ENCODE measurements at places on chromosomes 5 and 9.

DNA sequence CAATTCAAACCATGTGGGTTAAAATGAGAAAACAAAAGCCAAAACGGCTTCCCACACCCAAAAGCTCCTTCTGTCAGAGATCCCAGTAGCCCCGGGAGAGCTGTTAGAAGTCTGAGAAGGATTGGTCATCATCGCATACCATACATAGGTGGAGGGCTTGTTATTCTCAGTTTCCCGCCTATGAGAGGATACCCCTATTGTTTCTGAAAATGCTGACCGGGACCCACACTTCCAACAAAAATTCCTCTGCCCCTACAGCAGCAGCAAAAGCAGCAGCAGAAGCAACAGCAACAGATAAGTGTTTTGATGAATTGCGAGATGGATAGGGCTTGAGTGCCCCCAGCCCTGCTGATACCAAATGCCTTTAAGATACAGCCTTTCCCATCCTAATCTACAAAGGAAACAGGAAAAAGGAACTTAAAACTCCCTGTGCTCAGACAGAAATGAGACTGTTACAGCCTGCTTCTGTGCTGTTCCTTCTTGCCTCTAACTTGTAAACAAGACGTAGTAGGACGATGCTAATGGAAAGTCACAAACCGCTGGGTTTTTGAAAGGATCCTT, at the start of gene TEK:
TSS of gene TEK (plus strand) at position 245 of the 561 bp plus-strand sequence. CDS start 366 bp downstream, outside the sequence.
- DNase-seq = no peak

DNA sequence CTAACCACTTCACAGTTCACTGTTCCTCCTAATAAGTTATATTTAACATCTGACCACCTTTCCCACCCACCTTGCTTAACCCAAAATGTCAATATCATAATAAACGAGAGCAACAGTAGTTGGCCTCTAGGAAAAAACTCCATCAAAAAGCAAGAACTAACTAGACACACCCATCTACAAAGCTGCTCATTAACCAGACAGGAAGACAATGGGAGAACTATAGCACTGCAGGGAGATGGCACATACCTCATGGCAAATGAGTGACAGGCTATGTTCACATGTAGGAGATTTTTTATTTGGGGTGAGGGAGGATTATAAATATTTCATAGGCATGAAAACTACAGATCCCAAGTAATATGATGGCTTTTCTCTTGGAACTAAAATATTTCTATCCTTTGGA, 23.6 kb upstream of the CDK5RAP2 start:
- DNase-seq = no peak

GRCh38 chr9:92938025-92938424, 9.3 kb upstream of the FGD3 start:
- no peak for DNase-seq

DNA sequence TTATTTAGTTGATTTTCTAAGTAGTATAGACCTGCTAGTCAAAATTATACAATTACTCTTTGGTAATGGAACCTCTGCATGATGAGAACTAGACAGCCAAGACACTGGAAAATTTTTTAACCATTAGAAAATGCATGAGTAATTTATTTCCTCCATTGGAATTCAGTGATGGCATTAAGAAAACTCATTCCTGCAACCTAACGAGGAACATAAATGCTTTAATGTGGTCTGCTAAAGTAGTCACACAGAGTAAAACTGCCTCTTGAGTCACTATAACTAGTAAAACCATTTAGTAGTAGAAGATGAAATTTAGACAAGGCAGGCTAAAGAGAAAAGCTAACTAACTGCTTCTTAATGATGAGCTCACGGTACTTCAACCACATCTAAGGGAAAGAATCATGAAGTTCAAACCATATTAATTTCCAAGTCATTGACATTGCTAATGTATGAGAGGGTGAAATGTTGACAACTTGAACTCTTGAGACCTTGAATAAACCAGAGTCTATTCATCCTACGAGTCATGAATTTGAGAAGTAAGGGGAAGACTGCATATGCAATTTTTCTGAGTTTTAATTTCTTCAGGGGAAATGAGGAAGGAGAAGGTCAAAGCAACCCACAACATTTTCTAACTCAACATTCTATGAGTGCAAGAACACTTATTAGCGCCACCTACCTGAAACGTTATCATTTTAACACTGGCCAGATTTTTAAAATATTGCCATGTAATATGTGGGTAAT, 74.4 kb downstream of the GLIS3 start:
- no peak for DNase-seq

- no peak for DNase-seq
Observed at GRCh38 chr9:85723215-85723614, 18.5 kb downstream of the AGTPBP1 start.

DNA sequence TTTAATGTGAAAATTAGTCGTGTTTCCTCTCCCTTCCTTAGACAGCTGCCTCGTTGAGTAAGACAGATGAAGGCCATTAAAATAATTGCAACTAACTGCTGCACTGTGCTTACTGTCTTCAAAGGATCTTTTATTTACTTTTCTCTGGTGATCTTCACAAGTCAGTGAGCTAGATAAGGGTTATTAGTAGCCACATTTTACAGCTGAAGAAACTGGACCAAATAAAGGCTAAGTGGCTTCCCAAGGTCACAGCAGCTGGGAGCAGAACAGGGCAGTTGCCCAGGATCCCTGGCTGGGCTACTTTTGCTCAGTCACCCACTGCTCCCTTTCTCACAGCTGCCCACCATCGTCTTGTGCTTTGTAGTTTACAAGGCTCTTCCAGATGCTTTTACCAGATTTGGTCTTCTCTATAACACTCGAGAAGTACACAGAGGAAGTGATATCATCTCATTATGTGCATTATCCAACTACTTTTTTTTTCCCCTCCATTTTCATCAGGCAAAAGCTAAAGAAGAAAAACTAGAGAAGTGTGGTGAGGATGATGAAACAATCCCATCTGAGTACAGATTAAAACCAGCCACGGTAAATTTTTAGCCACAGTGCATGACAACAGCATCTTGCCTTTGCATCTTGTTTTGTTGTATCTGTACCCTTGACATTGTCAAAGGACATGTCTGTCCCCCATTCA, 61.8 kb downstream of the ERAP1 start:
- no peak for DNase-seq

GRCh38 chr9:80794197-80794596, 895.1 kb downstream of the TLE1 start:
- DNase-seq = no peak

- no peak for DNase-seq
Observed at GRCh38 chr9:83794051-83794450, 23.5 kb downstream of the GKAP1 start.

- DNase-seq = no peak
Observed at GRCh38 chr9:114382699-114383520, 4.9 kb downstream of the AKNA start.

Data from NCI-H446 (cell line).